ENCODE measurements at places on chromosomes 2 and 18. TPM values are rescaled to one million over a fixed set of nuclear protein-coding genes. Genes with fewer than 3 reads are reported as not detected.

Gene SLC30A3
- 0.17 TPM for total RNA-seq

Gene ASIC4
- total RNA-seq = 0.15 TPM

Gene SEC11C
- 32.8 TPM for total RNA-seq

Gene DRC1
- 0.17 TPM for total RNA-seq

Gene UGT1A4
- total RNA-seq = not detected

Gene ABCG8
- total RNA-seq = not detected

Gene CAVIN2
- 1.8 TPM for total RNA-seq

Gene ALLC
- not detected for total RNA-seq

DNA sequence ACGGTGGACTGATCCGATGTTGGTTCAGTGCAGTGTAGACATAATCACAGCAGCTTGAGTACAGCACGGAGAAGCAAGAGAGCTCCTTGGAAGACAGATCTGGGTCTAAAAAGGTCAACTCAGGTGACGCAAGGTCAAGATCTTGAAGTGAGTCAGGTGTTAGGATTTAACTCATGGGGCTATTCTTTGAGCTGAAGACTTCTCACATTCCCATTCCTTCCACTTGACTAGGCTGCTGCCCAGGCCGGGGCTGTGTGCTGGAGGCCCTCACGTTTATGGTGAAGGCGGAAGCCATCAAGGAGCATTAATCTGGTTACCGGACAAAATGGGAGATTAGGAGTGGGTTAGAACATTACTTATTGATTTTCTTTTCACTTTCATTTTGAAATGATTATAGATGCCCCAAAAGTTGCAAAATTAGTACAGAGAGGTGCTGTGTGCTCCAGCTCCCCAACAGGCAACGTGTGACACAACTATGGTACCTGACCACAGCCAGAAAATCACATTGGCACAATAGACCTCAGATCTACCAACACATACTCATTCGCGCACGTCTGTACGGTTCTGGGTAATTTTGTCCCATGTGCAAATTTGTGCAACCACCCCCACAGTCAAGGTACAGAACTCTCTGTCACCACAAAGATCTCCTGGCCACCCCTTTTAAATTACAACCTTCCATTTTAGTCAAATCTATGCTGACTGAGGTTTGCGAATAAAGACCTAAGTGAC lies 77.6 kb upstream of the SEC11C start:
- no peak overlapping the region for H3K4me3 ChIP-seq
- DNase-seq = no peak
- H3K27ac ChIP-seq = no peak overlapping the region
- peaks cover 3% of the 10 kb centered on the region for H3K36me3 ChIP-seq

DNA sequence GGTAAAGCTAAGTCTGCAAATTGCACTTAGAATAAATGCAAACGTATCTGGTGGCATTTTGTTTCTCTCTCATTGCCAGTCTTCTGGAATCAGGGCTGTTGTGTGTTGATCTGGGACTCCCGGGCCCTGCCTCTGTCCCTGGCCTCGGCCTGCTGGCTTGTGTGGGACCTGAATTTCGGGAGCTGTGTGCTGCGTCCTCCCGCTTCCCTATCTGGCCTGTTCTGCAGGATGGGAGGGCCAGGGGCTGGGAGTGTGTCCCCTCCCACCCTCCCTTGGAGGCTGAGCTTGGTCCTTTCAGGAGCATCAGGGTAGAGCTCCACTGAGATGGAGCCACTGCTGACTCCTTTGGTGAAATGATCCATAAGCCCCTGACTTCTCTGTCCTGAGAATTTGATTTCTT lies 118.5 kb downstream of the ACKR3 start:
- H3K4me3 ChIP-seq = no peak overlapping the region
- H3K36me3 ChIP-seq = no peaks in the 10 kb centered on the region
- no peak overlapping the region for H3K27ac ChIP-seq

DNA sequence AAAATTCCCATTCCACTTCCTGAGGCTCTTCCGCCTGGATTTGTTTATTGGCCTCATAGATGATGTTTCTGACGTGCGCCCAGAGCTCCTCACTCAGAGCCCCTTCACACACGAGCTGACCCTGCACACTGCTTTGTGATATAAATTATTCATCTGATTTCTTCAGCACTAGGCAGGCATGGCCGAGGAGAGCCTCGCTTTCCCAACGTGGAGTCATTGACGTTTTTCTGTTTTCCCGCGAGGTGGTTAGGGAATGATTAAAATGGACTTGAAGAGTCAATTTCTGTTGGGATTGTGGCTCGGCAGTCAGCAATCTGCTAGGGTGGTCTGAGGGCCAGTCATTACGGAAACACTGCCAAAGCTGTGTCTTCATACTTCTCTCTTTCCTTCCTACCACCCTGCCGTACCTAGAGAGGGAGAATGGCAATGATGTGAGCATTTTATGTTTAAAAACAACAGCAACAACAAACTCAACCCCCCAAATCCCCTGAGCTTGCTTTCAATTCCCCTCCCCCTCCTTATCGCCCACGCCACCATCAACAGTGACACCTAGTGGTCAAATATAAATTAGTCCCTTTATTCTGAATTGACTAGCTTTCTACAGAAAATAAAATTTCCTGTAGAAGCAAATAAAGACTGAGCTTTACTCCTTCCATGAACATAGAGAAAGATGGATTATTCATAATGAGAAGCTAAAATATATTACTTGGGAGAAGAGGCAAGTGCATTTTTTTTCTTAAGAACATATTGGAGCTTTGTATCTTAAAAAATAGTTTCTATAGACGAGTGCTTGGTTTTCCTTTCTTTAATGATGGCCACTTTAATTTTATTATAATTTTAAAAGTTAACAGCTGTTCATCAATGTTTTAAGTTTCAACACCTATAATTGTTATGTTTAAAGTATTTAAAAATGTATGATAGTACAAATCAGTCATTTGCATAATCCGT lies 285.1 kb downstream of the MTX2 start:
- H3K4me1 ChIP-seq = peaks cover 19% of the 10 kb centered on the region
- peak overlapping the region; percentile 68 for H3K4me3 ChIP-seq
- no peaks in the 10 kb centered on the region for H3K36me3 ChIP-seq
- H3K27me3 ChIP-seq = peaks cover 54% of the 10 kb centered on the region
- no peak for DNase-seq
- no peak overlapping the region for H3K27ac ChIP-seq

DNA sequence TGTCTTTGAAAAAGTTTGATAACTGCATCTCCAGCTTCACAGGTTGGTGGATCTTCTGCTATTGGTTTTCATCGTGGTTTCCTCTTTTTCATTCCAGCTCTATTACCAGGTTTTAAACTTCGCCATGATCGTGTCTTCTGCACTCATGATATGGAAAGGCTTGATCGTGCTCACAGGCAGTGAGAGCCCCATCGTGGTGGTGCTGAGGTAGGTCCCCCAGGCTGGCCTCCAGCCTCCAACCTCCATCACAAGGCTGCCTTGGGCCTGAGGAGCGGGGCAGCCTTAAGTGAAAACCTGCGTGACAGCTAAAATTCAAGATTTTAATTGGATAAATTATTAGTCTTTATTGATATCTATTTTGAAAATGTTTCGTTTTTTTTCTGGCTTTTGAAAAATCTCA lies 9.7 kb downstream of the SEC11C start:
- H3K27me3 ChIP-seq = no peaks in the 10 kb centered on the region
- DNase-seq = no peak
- H3K36me3 ChIP-seq = peaks cover 5% of the 10 kb centered on the region
- H3K27ac ChIP-seq = no peak overlapping the region

DNA sequence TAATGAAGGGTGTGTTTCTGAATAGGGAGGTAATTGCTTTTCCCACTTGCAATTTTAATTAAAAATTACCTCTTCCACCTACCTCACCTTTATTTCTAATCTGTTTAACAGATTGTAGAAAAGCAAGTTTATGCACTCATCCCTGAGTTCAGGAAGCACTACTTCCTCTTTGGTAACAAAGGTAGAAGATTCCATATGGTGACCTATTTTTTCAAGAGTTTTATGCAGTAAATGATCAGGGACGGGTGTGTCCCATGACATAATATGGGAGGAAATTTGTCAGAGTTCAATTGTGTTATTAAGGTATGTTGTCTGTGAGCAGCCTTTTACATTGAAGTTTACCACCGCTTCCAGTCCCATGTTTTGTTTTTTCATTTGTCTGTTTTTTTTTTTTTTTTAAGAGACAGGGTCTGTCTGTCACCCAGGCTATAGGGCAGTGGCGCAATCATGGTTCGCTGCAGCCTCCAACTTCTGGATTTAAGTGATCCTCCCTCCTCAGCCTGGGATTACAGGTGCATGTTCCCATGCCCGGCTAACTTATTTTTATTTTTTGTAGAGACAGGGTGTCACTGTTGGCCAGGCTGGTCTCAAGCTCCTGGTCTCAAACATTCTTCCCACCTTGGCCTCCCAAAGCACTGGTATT lies 68.2 kb downstream of the ASAP2 start:
- peaks cover 6% of the 10 kb centered on the region for H3K36me3 ChIP-seq
- no peaks in the 10 kb centered on the region for H3K27me3 ChIP-seq
- H3K4me1 ChIP-seq = peaks cover 58% of the 10 kb centered on the region
- no peak overlapping the region for H3K4me3 ChIP-seq
- no peak overlapping the region for H3K27ac ChIP-seq

- H3K27me3 ChIP-seq = no peaks in the 10 kb centered on the region
- H3K27ac ChIP-seq = no peak overlapping the region
- no peak overlapping the region for H3K4me3 ChIP-seq
- no peaks in the 10 kb centered on the region for H3K4me1 ChIP-seq
Observed at GRCh38 chr2:17101091-17101490, 417.1 kb downstream of the RAD51AP2 start.

DNA sequence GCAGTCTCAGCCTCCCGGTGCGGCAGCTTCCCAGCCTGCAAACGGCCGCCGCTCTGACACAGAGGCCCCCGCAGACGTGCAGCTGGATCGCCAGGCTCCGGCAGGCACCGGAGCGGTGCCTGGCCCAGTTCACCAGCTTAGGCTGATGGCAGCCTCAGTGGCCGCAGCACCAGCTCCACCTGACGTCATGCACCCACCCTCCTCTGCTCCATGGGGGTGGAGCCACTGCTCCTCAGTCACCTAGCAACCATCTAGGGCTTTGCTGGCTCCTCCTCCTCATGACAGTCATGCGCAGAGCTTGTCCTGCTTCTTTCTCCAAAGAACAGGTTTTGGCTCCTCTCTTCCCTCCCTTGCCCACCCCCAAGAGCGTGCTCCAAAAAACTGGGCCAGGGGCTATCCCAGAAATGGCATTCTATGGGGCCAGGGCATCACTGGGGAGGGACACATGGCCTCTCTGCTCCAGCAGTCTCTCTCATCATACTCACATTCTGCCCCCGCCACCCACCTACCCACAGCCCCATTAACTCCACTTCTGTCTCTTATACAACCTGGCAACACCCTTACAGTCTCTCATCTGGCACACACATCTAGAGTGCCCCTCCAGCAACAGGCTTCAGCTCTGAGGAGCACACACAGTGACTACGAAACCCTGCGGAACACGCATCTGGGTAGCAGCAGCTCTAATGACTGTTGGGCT lies 5.5 kb downstream of the DCTN1 start:
- no peak overlapping the region for H3K4me3 ChIP-seq
- H3K4me1 ChIP-seq = peaks cover 21% of the 10 kb centered on the region
- H3K27ac ChIP-seq = no peak overlapping the region
- peaks cover 29% of the 10 kb centered on the region for H3K36me3 ChIP-seq
- no peak for DNase-seq

DNA sequence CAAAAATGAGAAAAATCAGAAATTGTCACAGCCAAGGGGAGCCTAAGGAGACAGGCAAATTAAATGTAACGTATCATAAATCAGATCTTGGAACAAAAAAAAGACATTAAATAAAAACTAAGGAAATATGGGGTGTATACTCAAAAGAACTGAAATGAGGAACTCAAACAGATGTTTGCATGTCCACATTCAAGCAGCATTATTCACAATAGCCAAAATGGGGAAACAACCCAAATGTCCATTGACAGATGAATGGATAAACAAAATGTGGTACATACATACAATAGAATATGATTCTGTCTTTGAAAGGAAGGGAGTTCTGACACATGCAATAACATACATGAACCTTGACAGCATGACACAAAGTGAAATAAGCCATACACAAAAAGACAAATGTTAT lies 155.8 kb upstream of the KLF7 start:
- no peak for DNase-seq
- H3K27me3 ChIP-seq = no peaks in the 10 kb centered on the region
- H3K4me1 ChIP-seq = peaks cover 15% of the 10 kb centered on the region
- no peak overlapping the region for H3K27ac ChIP-seq
- no peak overlapping the region for H3K4me3 ChIP-seq

DNA sequence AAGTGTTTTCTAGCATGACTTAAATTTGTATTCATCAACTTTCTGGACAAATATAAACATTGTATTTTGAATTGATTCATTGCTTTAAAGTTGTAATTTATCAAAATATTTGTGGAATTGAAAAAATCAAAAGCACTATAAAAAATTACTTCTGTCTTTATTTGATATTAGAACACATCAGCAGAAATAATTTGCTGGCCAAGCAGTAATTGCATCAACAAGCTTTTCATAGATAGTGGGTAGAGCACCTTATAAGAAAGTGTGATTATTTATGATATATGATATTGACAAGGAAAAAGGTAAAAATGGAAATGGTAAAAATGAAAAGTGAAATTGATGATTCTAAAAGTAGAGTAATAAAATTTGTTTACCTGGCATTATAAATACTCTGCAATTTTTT lies 861.1 kb downstream of the CPS1 start:
- H3K4me1 ChIP-seq = no peaks in the 10 kb centered on the region
- no peak overlapping the region for H3K27ac ChIP-seq
- no peak overlapping the region for H3K4me3 ChIP-seq
- H3K27me3 ChIP-seq = no peaks in the 10 kb centered on the region

- no peak for DNase-seq
- no peak overlapping the region for H3K4me3 ChIP-seq
- peaks cover 39% of the 10 kb centered on the region for H3K4me1 ChIP-seq
- no peak overlapping the region for H3K27ac ChIP-seq
- peaks cover 9% of the 10 kb centered on the region for H3K36me3 ChIP-seq
Observed at GRCh38 chr2:32284321-32284720, 6.6 kb downstream of the YIPF4 start.

GRCh38 chr18:3012136-3013023 lies 564 bp downstream of the LPIN2 start:
- H3K36me3 ChIP-seq = peaks cover 14% of the 10 kb centered on the region
- no peak for DNase-seq
- no peaks in the 10 kb centered on the region for H3K27me3 ChIP-seq
- peak overlapping the region; percentile 91 for H3K4me3 ChIP-seq
- peak overlapping the region; percentile 96 for H3K27ac ChIP-seq
- H3K4me1 ChIP-seq = peaks cover 73% of the 10 kb centered on the region

GRCh38 chr2:201680743-201681142 lies 17.7 kb downstream of the MPP4 start:
- H3K4me3 ChIP-seq = no peak overlapping the region
- H3K27ac ChIP-seq = no peak overlapping the region
- DNase-seq = no peak
- H3K36me3 ChIP-seq = peaks cover 2% of the 10 kb centered on the region

All from chondrocyte (in vitro differentiated cells).